Ammon's horn (tissue), 1 donor: ENCODE measurements at places on chromosomes 12 and 14.

DNA sequence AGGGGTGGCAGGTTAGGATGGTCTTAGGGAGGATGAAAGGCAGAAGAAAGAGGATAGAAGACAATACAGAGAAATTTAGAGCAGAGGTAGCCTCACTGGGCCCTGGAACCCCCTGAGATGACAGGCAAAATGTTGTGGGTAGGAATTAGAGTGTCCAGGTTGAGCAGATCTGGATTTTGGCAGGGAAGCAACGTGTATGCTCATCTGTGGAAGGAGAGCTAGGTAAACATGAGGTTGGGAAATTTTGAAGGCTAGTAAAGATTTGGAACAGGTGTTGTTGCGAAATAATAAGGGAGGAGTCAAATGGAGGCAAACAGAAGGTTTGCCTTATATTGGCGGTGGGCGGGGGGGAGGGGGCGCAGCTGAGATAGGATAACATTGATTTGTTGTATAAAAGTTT, 5.3 kb downstream of the HSD17B6 start:
- DNase-seq = no peak

- no peak for DNase-seq
Observed at GRCh38 chr12:25051656-25052195, 102.8 kb upstream of the BCAT1 start.

- peak; percentile 38 for DNase-seq
Observed at GRCh38 chr14:79831195-79831892, 380.0 kb downstream of the DIO2 start.

DNA sequence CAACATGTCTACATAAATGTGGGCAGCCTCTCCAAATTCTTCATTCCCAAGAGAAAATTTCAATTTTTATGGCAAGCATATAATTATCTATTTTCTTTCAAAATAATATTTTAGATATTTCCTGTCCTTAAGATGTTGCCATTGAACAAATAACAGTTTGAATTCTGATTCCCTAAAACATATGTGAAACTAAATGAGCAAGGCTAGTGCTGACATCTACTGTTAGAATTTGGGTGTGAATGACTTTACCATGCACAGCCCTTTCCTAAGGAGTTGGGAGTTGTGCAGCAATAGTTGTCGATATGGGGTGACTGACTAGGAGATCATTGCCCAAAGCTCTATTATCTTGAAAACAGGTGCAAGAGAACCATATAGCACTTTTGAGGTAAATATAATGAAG, 108.2 kb upstream of the SLC38A4 start:
- peak; percentile 71 for DNase-seq

DNA sequence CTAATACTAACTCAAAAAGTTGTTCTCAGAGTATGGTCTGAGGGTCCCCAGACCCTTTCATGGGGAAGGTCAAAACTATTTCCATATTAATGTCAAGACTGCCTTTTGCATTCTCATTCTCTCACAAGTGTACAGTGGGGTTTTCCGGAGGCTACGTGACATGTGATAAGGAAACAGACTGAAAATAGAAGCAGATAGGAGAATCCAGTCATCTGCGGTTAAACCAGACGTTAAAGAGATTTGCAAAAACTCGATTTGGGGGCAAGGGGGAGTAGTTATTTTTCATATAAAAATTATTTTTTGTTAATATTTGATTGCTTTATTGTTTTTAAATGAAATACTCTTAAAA, 1.0 kb upstream of the NAP1L1 start:
- DNase-seq = peak; percentile 37
